ENCODE measurements at places on chromosomes 5 and 9.
A peak's percentile ranks its signal among the peaks of the same experiment; 100 is the strongest.

DNA sequence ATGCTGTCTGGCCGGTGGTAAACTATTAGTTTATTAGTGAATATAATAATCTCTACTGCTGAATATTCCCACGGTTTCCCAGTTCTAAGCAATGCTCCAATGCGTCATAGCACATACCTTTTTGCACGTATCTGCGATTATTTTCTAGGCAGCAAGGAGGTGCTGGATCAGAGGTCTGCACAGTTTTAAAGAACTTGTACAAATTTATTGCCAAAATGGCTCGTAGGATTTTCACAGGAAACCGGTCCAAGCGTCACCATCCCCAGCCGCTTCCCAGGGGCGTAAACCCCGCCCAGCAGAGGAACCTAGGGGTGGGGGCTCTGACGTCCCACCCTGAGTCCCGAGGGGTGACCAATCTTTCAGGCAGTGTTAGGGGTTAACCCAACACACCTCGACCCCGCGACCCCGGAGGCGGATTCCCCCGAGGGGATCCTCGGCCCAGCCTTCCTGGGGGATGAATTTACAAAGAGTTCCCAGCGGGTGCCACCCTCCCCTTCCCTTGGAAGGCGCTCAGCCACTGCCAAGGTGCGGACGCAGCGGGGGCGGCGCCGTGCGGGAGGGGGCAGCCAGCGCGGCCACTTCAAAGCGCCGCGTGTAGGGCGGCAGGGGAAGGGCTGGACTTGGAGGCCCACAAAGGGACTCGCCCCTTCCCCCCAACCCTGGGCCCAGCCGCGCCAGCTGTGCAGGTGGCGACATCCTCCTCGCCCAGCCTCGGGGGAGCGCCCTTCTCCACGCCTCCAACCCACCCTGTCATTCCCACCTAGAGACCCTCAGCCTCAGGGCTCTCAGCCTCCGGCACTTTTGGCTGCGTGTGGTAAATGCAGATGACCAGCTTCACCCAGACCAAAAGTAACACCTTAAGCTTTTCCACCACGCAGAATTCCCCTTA, 43.5 kb upstream of the TCF7 start:
- DNase-seq = no peak

- no peak for DNase-seq
Observed at GRCh38 chr9:72978744-72979143, 25.9 kb upstream of the ALDH1A1 start.

DNA sequence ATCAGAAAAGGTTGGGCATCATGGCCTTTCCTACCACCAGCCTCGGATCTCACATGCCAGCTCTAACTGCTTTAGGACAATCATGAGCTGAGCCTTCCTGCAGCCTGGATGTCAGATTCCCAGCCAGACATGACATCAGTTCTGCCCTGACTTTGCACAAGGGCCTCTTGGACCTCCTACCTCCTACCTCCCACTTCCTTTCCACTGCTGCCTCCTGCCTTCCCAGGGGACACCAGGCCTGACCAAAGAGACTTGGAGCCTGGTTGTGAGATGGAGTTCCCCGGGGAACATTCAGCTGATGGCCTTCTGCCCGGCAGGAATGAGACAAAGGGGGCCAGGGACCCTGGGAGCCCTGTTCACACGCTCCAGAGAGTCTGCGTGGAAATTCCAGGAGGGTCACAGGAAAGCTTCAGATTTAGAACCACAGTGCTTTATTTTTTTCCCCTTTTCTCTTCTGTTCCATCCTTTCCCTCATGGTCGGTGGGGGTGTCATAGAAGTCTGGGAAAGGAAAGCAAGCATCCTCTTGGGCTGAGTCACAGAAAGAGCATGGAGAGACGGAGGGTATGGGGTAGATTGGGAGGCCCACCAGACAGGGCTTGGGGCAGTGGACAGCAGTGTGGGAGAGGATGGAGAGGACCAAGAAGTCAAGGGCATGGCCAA, 35.4 kb upstream of the IL17B start:
- DNase-seq = no peak

- peak; percentile 88 for DNase-seq
Observed at GRCh38 chr9:89759572-89759971, 154.8 kb downstream of the GADD45G start.

DNA sequence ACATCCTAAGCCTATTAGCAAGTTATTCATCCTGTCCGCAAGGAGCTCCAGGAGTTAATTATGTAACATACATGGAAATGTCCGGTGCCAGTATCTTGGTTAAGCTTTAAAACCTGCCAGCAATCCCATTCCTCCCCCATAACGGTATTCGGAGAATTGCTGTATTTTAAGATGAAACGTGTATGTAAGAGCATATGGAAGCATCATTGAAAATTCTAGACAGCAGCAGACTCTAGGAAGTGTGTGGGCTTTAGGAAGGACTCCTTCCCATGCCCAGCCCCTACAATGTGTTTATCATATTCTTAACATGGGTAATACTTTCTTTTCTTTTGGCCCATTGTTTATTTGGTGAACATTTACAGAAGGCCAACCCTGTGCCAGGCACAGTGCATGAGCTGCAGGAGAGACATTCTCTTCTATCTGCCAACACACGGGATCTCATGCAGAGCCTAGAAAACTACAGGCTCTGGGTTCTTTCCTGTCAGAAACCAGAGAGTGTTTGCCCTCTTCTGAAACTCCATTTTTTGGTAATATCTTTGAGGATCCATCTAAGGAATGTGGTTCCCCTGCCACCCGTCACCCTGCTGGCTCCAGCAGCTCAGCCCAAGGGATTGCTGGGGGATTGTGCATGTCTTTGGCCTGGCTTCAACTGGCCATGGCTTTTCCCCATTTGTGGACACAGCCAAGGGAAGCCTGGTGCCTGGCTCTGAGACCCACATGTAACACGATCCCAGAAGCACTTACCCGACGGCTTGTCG, 15.1 kb downstream of the ANGPTL2 start:
- no peak for DNase-seq

DNA sequence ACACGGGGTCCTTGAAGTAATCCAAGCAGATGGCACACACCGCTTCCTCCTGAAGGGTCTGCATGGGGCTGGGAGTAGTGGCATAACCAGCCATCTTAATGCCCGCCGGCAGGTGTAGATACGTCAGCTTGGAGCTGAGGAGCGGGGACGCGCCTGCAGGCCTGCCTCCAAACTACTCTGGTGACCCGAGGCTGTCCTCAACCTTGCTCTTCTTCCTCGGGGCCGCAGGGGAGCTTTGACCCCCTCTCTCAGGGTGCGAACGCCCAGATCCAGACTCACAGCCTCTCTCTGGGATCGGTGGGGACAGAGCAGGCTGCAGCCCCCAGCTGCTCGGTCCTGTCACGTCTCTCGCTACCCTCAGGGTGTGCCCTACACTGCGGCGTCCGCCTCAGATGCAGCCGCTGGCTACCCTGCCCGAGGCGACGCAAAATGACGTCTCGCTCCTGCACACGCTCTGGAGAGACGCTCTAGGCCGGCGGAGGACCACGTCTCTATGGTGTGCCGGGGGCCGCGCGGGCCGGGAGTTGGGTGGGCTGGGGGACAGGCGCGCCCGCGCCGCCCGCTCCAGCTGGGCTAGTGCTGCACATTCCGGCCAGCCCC, at the start of gene TRIM52:
TRIM52 (minus strand) TSS at position 424 of the 600 bp plus-strand sequence; CDS start at position 94, 330 bp downstream.
- no peak for DNase-seq

GRCh38 chr5:93594591-93595419, 11.8 kb downstream of the NR2F1 start:
- no peak for DNase-seq

- DNase-seq = no peak
Observed at GRCh38 chr5:72296256-72296655, 23.8 kb downstream of the MRPS27 start.

DNA sequence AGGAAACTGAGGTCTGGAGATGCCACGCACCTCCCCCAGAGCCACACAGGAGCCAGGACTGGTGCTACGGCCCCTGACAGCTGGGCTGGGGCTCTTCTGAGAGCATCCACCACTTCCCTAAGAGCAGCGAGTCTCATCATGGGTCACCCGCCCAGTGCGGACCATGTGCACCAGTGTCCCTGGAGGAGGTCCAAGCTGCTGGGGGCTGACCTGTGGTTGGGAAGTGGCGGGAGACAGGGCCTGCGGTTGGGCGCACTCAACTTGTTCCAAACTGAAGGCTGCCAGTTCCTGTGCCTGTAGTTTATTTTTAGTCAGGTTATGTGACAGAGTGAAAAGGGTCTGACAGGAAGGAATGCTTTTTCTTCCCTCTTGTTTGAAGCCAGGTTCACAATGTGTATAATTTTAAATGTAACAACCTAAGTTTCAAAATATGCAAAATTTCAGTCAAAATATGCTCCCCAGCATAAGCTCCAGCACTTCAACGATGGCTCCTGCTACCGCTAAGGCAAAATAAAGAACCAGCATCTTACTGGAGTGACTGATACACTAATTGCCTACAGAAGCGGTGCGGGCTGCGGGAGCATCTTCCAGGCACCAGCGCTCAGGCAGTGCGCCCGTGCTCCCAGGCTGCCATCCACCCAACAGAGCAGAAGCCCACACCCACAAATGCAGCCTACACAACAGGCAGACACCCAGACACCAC, 14.8 kb downstream of the BARHL1 start:
- no peak for DNase-seq

DNA sequence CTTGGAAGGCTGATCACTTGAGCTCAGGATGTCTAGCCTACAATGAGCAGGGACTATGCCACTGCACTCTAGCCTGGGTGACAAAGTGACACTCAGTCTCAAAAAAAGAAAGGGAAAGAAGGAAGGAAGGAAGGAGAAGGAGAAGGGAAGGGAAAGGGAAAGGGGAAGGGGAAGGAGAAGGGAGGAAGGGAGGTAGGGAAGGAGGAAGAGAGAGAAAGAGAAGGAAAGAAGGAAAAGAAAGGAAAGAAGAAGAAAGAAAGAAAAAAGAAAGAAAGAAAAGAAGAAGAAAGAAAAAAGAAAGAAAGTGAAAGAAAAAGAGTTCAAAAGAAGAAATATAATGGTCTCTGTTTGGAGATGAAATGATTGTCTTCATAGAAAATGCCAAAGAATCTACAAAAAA, 10.8 kb upstream of the CSF1R start:
- DNase-seq = no peak

GRCh38 chr5:61746831-61747575, 414.9 kb downstream of the ZSWIM6 start:
- no peak for DNase-seq

DNA sequence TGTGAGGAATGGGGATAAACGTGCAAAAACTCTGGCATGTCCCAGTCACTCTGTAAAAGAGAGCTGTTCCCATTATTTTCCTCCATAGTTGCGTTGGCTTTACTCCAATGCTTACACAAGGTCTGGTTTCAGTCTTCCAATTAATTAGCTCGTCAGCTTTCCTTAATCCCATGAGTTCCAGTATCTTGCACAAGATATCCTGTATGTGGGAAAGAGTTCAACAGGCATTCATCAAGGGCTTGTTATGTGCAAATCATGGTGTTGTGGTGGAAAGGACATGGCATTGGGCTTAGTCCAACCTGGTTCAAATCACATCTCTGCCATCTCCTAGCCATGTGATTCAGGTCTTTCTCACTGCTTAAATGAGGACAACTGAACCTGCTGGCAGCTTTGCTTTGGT, 77.5 kb upstream of the PANK3 start:
- DNase-seq = no peak

- DNase-seq = no peak
Observed at GRCh38 chr5:131386779-131387178, 122.9 kb downstream of the CDC42SE2 start.

DNA sequence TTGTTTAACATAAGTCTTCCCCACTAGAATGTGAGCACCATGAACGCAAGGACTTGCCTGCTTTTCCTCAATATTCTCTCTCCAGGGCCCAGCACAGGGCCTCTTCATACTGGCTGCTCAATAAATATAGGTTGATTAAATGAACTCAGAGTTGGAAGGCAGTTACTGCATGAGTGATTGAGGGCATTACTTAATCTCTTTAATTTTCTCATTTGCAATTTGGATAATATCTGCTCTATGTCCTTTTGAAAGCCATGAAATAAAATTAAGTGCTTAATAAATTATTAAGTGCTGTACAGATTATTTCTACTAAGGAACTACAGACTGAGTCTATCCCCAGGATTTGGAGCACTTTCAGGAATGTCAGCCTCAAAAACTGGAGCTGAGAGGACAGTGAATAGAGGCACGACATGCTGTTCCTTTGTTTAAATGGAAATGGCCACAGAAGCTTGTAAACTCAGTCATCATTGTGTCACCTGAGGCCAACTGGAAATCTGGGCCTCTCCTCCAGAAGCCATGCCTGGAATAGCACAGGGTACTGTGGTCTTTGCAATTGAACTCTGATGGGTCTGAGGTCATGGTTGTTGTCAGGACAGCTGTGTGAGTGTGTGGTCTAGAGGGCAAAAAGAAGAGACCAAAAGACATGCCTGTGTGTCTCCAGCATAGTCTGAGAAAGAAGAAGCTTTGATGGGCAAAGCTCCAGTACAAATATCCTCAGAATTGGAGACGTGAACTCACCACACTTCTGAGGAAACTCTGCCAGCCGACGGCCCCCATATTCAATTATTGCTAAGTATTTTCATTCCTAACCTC, 86.1 kb downstream of the SH3TC2 start:
- no peak for DNase-seq

- DNase-seq = no peak
Observed at GRCh38 chr5:154168395-154168794, 22.1 kb upstream of the GALNT10 start.

DNA sequence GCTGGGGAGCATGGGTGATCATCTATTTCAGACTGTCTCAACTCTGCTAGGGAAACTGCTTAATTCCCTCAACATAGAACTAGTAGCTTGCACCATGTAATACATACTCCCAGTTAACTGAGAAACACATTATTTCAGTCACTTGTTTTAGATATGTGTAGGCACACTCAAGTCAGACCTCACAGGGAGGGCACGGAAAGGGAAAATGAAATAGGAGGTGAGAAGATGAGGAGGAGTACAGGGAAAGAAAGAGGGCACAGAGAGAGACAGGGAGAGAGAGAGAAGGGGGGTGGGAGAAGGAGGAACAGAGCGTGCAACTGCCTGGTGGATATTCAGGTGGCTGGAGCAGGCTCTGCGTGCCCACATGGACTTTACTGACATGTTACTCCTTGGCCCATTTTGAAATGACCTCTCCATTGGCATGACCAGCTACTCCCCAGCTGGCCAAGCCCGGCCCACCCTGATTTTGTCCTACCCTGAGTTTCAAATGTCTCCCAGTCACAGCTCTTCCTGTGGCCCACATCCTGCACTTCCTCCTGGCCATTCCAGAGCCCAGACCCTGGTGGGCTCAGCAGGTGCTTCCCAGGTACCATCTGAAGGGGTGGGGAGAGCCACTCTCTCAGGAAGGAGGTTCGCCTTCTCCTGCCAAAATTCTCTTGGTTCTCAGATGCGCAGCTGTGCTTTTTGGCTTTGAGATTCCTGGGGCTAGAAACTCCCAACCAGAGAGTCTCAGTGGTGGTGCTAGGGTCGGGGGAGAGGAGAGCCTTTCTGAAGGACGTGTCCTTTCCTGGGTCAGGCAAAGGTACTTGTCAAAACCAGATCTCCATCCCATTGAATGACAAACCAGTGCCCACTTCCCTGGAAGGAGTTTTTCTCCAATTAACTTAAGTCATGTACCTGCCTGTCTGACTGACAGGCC, 229.4 kb downstream of the FSTL4 start:
- DNase-seq = no peak

DNA sequence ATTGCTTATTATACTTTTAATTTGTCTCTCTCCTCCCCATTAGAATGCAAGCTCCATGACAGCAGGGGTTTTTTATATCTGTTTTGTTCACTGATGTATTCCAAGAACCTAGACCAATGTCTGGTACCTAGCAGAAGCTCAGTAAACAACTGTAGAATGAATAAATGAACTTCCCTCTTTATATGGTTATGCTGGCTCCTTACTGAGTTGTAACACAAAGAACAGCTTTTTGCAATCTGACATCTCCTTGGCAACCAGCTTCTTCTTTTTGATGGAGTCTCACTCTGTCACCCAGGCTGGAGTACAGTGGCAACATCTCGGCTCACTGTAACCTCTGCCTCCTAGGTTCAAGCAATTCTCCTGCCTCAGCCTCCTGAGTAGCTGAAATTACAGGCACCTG, 13.6 kb downstream of the TRMO start:
- DNase-seq = no peak

- no peak for DNase-seq
Observed at GRCh38 chr9:37455884-37456647, 9.2 kb downstream of the ZBTB5 start.
